ENCODE measurements at places on chromosomes 3 and 15.
A peak's percentile ranks its signal among the peaks of the same experiment; 100 is the strongest.

DNA sequence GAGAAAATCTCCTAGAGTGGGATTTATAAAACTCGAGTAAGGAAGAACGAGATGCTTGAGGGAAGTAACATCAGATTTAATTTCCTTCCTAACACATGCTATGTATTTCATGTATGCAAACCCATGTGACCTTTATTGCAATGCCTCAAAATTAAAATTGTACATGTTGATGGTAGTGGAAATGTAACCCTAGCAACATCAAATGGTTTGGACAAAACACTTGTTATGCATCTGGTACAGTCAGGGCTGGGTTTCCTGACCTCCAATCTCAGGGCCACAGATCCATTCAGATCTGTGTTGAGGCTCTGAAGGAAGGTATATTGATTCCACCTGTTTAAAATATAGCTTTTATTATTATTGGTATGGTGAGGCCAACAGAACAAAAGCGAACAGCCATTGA, 246.0 kb downstream of the WNT5A start:
- no peak for DNase-seq

DNA sequence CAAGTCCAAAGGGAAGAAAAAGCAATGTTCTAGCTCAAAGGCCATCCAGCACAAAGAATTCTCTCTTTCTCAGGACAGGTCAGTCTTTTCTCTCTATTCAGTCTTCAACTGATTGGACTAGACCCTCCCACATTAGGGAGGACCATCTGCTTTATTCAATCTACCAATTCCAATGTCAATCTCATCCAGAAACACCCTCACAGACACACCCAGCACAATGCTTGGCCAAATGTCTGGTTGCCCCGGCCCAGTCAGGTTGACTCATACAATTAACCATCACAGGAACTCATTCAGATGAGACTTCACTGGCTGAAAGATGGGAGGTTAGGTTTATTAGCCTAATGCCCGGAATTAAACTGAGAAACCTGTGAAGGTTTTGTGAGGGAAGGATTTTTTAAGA, 32.4 kb downstream of the ACAN start:
- DNase-seq = no peak

DNA sequence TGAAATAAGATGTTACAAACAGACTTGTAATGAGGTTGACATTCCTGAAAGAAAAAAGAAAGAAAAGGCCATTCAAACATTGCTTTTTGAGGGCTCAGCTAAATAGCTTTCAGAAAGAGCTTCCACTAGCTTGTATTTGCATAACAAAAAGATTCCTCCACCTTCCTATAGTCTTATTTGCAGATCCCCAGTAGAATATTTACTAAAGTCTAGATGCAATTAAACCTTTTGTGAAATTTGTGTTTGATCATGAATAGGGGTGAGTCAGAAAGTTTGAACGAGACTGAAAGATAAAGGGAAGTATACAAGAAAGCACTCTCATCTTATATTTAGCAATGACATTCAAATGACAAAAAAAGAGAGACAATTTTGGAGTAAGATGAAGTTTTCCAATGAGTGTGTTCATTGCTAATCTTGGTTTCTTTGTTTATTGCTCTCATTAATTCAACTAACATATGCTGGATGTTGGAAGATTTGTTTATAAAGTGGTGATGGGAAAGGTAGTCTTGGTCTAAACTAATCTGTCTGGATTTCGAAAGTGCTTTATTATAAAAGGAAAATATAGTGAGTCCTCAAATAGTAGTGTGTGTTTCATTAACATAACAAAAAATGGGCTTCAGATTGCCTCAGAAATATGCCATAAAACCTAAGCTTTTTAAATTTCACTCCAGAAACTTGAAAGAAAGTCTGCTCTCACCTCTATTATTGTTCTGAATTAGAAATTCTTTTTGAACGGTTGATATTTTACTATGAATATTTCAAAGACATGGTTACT, 9.1 kb upstream of the CADPS start:
- DNase-seq = no peak

DNA sequence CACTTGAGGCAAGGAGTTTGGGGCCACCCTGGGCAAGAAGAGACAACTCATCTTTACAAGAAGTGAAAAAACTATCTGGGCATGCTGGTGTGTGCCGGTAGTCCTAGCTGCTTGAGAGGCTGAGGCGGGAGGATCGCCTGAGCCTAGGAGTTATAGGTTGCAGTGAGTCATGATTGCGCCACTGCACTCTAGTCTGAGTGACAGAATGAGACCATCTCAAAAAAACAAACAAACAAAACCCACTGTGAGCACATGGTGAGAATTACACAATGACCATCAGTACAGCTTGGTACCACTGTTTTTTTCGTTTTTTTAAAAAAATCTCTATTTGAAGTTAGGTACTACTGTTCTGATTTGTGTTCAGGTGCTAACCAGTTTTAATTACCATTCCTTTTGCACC, 13.6 kb downstream of the VPS39 start:
- no peak for DNase-seq

- DNase-seq = peak; percentile 57
Observed at GRCh38 chr15:31004220-31004733, 12.8 kb upstream of the MTMR10 start.

DNA sequence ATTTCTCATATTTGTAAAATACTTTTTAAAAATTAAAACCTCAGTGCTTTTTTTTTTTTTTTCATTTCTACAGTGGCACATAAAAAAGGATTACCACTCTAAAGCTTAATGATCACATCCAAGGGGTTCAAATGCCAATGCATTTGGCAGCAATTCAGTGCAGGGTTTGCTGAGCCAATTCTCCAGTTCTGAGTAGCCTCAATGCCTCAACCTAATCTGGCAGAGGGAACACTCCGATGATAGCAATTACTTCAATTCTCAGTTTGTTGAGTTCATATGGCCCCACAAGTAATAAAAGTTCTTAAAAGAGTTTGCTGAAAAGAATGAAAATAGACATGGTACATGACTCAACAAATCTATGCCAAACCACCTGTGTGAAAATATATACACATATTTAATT, 79.3 kb upstream of the RBMS3 start:
- no peak for DNase-seq

- no peak for DNase-seq
Observed at GRCh38 chr15:22939652-22940061, 40.5 kb downstream of the CYFIP1 start.

- no peak for DNase-seq
Observed at GRCh38 chr3:140078343-140078742, 143.4 kb downstream of the CLSTN2 start.

DNA sequence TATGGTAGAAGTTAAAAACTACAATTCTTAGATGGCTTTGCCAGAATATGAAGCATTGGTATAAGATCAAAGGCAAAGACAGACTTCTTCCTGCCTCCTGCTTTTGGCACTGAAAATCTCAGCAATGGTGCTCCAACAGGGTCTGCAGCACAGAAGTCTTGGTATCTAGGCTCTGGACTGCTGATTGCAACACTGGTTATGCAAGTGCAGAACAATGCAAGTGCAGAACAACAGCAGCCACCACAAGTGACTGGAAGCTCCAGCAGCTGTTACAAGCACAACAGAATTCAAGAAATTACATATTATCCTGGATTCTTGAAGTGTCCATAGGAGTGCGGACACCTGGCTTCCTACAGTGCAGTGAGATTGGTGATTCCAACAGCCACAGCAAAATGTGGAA, 33.7 kb downstream of the ZBTB20 start:
- DNase-seq = no peak

DNA sequence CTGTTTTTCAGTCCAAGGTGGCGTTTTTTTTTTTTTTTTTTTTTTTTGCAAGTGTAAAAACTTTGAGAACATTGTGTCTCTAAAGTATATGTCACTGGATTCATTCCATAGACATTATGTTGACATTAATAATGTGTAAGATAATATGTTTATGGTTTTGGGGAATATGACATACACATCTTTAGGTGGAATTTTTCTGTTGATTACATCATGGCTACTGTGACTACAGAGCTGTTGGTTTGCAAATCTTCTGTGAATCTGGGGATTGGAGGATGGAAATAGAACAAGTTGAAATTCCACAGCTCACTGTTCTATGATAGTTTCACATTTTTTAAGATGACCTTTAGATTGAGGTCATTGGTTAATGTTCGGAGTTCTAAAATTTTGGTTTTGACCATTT, 24.4 kb upstream of the PLSCR2 start:
- DNase-seq = no peak

GRCh38 chr3:14284694-14285547, 106.3 kb downstream of the LSM3 start:
- no peak for DNase-seq

GRCh38 chr15:73691396-73691795, 7.2 kb downstream of the CD276 start:
- peak; percentile 81 for DNase-seq
